Thyroid gland (tissue), 4 donors: ENCODE measurements at places on chromosomes 16 and 17.

DNA sequence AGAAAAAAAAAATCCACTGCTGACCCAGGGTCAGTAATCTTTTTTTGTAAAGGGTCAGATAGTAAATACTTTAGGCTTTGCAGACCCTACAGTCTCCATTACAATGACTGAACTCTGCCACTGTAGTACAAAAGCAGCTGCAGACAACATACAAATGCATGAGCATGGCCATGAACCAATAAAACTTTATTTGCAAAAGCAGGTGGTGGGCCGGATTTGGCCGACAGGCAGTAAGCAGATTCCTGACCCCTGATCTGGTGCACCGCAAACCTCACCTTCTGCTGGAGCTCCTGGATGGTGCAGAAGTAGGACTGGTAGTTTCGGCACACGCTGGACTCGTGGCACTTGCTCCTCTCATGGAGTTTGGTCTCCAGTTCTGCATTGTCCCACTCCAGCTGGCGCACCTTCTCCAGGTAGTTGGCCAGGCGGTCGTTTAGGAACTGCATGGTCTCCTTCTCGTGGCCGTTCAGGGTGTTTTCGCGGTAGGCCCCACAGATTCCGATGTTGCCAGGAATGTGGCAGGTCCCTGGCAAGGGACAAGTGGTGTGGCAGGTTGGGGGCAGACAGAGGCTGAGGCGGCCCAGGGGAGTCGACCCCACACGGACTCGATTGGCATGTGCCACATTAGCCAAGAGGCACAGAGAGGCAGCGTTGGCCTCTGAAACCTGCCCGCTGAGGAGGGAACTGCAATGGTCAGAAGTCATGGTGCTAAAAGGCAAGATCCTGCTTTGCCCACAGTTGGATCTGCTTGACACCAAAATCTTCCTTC, 13.1 kb downstream of the KRT37 start:
- DNase-seq = no peak

- no peak for DNase-seq
Measured at GRCh38 chr17:29243792-29244191, 2.9 kb upstream of the CRYBA1 start.

GRCh38 chr17:34412965-34413441, 50.0 kb upstream of the CCL1 start:
- no peak for DNase-seq

GRCh38 chr17:28394337-28395116, 11.5 kb downstream of the SLC46A1 start:
- DNase-seq = no peak

DNA sequence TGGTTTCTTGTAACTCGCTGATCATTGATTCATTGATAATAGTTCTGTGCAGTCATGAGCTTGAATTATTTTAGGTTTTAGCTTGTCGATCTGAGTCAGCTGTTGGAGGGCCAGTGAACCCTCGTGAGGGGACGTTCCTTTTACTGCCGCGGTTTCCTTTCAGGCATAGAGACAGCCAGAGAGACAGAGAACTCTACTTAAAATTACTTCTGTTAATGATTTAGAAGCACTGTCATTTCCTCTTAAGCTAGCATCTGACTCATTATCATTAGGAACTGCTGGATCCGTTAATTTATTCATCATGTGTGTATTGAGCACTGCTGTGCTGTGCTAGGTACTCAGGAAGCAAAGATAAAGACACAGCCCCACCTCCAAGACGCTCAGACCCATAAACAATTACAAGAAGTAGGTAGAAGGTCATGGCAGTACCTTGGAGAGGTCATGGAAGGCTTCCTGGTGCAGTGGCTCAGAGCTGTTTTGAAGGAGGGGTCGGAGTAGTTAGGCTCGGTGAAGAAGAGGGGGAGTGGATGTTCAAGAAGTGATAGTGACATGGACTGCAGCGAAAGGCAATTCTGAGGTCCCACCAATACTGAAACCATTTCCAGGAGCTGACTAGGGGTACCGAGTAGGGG, 3.3 kb downstream of the PGS1 start:
- no peak for DNase-seq

DNA sequence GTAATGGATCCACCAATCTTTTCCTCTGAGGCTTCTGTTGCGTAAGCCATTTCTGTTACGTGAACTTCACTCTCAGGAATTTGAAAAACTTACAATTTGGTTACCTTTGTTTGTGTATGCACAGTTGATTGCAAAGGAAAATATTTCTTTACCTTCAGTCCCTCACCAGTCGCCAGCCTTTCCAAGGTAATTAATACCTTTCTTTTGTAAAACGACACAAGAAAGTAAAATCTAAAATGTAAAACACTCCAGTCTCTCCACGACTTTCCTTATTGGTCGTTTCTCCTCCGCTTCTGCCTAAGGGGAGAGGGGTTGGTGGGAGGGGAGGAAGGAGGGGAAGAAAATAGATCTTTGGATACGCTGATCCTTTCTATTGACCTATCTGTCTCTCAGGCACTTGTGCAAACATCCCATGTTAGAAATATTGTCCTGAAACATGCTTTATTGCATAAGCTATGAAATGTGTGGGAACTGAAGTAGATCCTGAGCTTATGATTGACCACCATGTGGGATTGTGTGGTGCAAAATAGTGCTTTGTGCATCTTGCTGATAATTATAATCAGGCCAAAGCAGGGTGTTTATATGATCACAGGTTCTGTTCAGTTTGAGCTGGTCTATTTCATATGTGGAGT, 32.4 kb upstream of the EFCAB13 start:
- no peak for DNase-seq

DNA sequence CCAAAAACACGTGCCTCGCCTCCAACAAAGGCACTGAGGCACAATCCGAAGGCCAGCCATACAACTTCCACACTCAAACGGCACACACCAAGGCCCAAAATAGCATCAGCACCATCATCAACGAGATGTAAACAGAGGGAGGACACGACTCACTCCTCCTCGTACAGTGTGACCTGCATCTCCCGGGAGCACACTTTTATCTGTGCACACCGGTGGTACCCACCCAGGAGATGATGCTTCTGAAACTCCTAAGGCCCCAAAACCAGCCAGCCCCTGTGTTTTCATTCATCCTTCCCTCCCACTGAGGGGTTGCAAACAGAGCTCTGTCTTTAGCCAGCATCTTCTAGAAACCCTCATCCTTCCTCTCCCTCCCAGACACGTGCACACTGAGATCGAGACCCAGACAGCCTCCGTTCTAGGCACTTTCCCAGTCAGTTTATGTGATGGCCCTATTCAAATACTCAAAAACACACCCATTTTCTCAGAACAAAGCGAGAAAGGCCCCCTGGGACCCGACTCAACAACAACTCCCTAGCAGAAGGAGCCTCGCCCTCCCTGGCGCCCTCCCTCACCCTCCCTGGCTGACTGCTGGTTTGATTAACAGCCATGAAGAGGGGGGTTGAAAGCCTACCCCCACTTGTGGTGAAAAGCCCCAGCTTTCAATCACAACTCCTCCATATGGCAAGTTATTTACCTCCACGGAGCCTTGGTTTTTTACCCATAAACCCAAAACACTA, 76.3 kb downstream of the GAS7 start:
- DNase-seq = no peak

DNA sequence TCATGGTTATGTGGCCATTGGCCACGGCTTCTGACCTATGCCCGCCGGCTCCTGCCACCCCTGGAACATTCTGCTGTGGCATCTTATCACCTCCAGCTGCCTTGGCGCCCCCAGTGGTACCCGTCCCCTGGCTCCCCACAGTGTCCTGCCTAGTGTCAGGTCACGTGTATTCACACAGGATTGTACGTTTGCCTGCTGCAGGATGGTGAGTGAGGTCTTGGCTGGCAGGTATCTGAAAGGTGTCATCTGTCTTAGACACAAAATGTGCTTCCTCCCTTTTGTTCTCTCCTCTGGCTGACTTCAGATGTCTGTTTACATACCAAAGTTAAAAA, 24.9 kb downstream of the DBNDD1 start:
- no peak for DNase-seq

GRCh38 chr17:16298140-16298662, 55.1 kb downstream of the CENPV start:
- no peak for DNase-seq

- peak; percentile 62 for DNase-seq
Measured at GRCh38 chr16:7888411-7888810, 555.8 kb downstream of the RBFOX1 start.

DNA sequence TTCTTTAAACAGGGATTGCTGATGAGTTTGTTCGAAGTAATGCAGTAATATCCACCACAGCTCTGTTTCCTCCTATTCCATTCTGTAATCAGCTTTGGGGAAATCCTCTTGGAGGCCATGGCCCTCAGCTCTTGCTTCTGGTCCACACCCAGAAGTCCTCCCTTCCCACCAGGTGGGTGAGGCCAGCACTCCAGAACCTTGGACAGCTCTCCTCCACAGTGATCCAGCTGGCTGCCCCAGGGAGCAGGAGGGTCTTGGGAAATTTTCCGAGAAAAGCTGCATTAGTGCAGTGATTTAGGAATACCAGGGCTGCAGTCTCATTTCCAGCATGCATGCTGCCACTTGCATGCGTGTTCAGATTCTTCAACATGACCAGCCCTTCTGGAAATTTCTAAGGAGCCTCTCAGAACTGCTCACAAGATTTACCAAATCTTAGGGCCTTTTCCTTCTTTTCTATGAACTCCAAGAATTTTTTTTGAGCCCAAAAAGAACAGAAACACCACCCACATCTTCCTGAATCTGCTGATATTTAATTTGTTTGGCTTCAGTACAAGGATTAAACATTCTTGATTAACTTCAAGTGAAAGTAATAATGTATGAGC, 4.2 kb downstream of the SMPD3 start:
- peak; percentile 22 for DNase-seq

DNA sequence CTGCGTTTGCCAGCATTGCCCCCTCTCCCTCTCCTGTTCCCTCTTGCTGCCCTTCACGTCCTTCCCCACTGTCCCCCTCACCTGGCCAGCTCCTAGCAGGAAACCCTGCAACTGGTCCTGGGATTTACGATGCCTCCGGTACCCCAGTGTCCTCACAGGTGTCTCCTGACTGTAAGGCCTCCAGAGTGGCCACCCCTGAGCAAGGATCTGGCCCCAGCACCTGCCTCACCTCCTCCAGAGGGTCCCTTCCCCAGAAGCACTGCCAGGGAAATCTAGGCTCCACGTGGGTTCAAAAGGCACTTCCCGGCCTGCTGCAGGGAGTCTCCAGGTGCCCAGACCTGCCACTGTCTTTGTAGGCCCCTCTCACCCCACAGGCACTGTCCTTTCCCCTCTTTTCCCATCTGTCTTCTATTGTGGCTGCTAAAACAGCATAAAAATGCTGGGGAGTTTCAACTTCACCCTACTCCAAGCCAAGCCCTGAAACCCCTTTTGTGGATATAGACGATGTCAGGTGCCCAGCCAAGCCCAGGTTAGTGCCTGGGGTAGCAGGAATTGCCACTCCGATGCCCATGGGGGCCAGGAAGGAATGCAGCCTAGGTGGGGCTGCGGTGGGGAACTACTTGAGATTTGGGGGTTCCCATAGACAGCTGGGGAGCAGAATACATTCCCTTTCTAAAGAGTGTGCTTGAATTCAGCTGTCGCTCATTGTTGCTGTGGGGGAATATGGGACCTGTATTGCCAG, 25.7 kb downstream of the RAB11FIP4 start:
- no peak for DNase-seq

DNA sequence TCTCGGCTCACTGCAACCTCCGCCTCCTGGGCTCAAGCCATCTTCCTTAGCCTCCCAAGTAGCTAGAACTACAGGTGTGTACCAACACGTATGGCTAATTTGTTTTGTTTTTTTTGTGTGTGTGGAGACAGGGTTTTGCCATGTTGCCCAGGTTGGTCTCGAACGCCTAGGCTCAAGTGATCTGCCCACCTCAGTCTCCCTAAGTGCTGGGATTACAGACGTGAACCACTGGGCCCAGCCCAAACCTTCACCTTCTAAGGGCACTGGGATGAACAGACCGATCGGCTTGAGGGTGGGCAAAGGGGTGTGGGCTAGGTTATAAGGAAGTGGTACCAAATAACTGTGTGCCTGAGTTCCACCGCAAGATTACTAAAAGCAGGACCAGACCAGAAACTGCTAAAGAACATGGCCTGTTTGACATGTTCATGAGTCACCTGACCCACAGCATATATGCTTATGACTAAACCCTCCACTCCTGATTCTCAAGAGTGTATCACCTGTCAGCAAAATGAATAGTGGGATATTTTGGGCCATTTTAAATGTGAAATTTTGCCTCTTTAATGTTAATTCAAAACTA, 8.1 kb downstream of the TMEM97 start:
- DNase-seq = no peak

DNA sequence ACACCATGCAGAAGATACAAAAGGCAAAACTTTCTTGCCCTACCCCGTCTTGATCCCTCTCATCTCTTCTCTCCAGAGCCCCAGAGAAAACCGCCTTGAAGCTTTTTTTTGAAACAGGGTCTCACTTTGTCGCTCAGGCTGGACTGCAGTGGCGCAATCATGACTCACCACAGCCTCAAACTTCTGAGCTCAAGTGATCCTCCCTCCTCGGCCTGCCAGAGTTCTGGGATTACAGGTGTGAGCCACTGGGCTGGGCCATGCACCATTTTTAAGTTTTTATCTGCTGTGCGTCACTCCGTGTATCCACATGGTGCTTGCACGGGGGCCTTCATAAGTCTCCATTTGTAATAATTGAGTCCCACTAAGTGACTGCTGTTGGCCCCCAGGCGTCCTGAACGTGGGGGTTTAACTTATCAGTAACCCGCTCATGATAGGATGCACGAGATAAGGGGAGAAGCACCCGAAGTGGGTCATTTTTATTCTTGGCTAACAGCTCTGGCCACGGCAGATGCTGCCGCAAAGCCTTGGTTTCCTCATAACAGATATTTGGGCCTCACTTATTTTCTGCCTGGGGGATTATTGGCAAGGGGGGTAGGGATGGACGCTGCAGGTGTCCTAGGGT, 8.6 kb downstream of the DNAH17 start:
- no peak for DNase-seq

- no peak for DNase-seq
Measured at GRCh38 chr17:44287651-44288050, 19.7 kb upstream of the SLC4A1 start.

DNA sequence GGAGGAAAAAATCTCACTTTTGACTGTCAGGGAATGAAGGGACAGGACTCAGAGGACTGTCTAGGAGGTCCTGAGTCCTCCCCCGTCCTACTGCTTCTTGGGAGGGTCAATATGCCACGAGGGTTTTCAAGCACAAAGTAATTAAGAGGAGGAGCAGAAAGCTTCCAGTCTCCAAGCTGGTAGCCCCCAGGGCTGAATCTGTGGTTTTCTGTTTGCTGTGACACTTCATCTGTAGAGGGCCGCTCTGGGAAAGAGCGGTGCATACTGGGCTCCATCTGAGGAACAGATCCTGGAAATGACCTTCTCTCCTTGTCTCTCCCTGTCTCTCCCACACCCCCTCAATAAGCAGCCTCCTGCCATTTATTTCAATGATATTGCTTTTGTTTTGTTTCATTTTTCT, 180.1 kb upstream of the SDK2 start:
- DNase-seq = no peak

DNA sequence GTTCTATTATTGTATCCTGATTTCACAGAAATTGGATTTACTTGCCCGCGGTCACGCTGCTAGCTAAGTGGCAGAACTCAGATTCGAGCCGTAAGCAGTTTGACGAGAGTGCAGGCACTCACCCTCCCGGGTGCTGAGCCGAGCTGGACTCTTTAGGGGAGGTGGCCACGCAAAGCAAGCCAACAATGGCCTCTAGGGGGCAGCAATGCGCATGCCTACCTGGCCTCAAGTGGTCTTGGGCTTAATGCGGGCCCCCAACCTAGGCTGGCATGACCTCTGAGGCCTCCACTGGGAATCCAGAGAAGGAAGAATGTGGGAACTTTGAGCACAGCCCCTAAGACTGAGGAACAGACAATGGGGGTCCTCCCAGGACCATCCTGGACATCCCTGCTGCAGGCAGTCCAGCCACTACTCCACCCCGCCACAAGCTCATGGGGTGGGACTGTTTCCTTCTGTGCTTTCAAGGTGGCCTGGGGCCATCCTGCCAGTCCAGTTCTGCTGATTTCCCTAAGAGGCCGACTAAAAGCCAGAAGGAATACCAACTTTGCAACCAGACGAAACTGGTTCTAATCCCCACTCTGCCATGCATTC, 276.5 kb downstream of the XYLT1 start:
- peak; percentile 59 for DNase-seq
